ENCODE measurements at places on chromosomes 16 and 17.

DNA sequence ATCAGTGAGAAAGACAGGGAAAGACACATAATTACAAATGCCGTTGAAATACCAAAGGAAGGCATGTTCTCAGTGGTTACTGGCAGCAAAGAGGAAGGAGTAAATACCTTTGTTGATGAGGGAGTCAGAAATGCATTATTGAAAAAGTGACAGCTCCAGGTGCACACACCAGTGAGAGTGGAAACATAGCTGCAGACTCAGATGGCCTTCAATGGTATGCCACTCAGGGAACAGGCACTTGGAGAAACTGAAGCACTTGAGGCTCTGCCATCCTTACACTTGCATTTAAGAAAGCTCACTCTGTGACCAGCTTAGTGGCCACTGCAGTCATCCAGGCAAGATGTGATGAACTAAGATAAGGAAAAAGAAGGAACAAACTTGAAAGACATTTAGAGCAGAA, 29.9 kb downstream of the NOG start:
- no peak for ATAC-seq

DNA sequence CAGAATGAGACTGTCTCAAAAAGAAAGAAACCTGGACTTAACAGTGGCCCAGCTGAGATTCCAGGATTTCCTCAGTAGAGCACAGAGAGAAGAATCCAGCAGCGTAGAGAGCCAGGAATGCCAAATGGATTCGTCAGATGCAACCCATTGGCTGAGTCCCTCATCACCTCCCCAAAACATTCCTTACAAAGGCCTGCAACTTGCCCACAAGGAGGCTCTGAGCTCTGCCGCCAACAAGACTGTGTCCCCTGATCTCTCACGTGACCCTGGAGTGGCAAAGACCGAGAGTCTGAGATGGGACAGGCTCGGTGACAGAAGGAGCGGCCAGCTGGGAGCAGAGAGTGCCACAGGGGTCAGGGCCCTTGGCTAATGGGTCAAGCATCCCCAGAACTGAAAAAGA, 6.9 kb upstream of the CHMP6 start:
- no peak for ATAC-seq

GRCh38 chr16:27129401-27129800, 62.7 kb downstream of the C16orf82 start:
- no peak for ATAC-seq

DNA sequence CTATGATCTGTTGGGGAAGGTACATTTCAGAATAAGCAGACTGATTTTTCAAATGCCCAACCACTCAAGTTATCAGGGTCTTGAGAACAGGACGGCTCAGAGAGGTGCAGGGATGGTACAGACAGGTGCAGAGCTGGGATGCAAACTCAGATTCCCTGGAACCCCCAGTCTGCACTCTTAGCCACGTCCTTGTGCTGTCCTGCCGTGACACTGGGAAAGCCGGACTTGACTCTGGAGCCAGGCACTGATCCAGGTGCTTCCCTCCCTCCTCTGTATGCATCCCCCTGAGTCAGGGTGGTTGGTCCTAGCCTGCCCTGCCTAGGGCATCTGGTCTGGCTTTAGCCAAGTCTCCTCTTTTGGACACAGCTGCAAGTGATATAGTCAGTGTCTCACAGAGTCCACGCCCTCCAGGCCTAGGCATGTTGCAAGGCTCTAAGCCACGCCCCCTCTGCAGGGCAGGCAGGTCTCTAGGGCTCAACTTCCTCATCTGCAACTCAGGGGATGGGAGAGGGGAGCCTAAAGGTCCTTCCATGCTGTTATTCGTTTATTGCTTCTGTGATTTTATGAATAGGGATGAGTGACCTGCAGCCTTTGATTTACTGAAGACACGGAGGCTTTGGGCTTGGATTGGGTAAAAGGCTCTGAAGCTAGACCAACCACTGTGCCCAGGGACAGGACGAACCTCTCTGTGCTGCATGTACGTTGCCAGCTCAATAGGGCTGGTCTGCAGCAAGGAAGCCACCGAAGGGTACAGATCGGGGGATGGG, 97.3 kb downstream of the SDK2 start:
- ATAC-seq = peak; percentile 38

GRCh38 chr16:58462089-58462488, 37.9 kb upstream of the NDRG4 start:
- no peak for ATAC-seq
